C1 segment of cervical spinal cord (tissue), 14 donors: ENCODE measurements at places on chromosomes 1 and 21.

DNA sequence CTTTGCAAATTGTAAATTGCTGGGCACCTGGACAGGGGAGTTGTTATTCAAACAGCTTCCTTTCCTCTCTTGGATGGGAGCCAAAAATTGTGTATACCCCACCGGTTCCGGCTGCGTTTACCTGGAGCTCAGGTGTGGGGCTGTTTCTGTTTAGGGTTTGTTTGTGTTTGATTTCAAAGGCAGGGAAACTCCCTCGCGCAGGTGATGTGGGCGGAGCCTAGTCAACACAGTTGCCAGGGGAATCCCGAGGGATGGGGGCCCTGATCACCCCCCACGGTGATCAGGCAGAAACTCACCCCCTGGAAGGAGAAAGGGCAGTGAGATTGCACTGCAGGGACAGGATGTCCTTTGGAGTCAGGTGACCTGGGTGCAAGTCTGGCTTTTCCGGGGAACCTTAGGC, 28.3 kb downstream of the CDCP2 start:
- DNase-seq = no peak

GRCh38 chr1:14500041-14500440, 98.4 kb upstream of the KAZN start:
- no peak for DNase-seq

DNA sequence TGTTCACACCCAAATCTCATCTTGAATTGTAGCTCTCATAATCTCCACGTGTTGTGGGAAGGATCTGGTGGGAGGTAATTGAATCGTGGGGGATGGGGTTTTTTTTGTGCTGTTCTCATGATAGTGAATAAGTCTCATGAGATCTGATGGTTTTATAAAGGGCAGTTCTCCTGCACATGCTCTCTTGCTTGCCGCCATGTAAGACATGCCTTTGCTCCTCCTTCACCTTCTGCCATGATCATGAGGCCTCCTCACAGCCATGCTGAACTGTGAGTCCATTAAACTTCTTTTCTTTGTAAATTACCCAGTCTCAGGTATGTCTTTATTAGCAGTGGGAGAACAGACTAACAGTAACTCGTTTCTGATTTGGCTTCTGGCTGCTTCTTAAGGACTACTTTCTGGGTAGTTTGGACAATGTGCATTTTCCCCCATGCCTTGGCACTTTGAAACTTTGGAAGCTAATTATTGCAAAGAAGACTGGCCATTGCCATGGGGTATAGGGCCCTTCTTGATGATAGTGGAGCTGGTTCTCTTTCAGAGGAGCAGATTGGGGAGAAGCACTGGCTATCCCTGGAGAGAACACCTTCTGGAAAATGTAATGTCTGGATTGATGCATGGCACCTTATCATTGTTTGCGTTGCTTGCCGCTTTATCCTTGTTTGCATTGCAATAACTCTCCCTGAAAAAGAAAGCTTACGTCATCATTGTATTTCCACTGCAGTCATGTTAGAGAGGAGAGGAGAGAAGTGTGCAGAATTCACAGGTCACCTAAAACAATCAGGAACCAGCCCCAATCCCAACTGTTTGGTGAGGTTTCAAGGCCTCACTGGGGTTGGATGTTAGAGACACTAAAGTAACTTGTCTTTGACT, 5.9 kb downstream of the CNIH3 start:
- no peak for DNase-seq

DNA sequence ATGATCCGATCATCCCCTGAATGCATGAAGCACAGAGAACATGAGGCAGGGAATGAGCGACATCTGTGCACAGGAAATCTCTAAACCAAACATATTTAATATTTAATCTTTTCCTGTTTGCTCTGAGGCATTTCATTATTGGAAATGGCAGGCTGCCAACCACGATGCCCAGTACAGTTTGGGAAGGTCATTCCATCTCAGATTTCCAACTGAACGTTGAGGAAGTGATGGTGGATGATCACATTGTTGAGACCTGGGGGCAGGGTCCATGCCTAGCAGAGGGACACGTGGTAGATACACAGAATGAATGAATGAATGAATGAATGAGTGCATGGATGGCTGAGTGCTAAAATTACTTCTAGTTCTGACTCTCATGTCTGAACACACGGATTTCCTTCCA, 15.9 kb upstream of the FASLG start:
- no peak for DNase-seq

GRCh38 chr1:47201179-47201578, 11.3 kb upstream of the PDZK1IP1 start:
- DNase-seq = no peak

GRCh38 chr1:148362626-148363438, 120.3 kb downstream of the PPIAL4G start:
- no peak for DNase-seq
